ENCODE measurements at places on chromosomes 2 and 18. TPM values are rescaled to one million over a fixed set of nuclear protein-coding genes. Genes with fewer than 3 reads are reported as not detected.

Gene CTAGE1
- not detected for total RNA-seq

Gene DLX1
- 0.18 TPM for total RNA-seq

Gene BUB1
- 37.5 TPM for total RNA-seq

Gene KYNU
- total RNA-seq = 1.1 TPM

Gene IRS1
- 54.0 TPM for total RNA-seq

Gene ITGA6
- total RNA-seq = 147 TPM

Gene ABCB11
- not detected for total RNA-seq

Gene SLC23A3
- total RNA-seq = 9.9 TPM

Data from HT-29 (cell line).